Stimulated activated CD8-positive, alpha-beta memory T cell treated with anti-CD3 and anti-CD28 coated beads, Interleukin-4, amount 100 ng/mL, for 4 hours (primary cell): ENCODE measurements at places on chromosomes 7 and 10.

DNA sequence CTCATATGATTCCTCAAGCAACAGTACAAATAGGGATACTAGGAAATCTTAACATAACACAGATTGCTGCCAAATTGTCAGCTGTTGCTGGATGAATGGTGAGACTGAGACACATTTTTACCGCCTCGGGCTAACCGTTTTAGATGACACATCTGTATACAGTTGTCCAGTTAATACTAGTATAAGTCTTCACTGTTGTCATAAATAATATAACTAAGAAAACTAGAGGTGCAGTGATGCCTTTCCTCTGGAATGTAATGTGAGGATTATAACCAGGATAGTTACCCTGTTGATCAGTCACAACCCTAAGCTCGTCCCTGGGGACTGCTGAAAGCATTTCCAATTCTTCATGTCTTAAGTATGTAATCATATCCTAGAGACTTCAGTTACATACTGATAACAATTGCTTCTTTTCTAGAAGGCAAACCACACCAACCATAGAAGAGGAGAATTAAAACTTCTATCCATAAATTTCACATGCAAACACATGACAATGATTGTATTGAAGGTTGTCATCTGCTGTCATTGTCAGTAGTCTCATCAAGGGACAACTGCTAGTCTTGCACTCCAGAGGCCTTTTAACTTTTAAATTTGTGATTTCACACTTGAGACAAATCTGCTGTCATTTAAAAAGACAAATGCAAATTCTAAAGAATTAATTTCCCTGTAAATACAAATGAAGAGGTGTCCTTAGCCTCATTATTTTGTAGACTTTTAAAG, 100.4 kb upstream of the SEMA3D start:
- DNase-seq, result no peak

GRCh38 chr7:15967551-15967950, 281.1 kb upstream of the MEOX2 start:
- no peak for DNase-seq

GRCh38 chr7:147498081-147498480, 1092.5 kb upstream of the C7orf33 start:
- no peak for DNase-seq

GRCh38 chr10:132909491-132910071, 32.8 kb downstream of the CFAP46 start:
- no peak for DNase-seq

DNA sequence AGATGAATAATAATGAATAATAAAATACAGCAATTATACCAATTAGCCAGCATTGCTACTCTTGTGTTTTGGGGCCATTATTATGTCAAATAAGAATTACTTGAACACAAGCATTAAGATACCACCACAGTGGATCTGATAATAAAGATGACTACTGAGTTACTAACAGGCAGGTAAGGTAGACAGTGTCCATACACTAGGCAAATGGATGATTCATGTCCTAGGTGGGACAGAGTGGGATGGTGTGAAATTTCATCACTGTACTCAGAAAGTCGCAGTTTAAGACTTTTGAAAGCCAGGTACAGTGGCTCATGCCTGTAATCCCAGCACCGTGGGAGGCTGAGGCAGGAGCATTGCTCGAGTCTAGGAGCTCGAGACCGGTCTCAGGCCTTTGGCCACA, 8.7 kb upstream of the UNC5B start:
- no peak for DNase-seq

- DNase-seq, result no peak
Observed at GRCh38 chr10:125009661-125010161, 67.8 kb downstream of the ZRANB1 start.

DNA sequence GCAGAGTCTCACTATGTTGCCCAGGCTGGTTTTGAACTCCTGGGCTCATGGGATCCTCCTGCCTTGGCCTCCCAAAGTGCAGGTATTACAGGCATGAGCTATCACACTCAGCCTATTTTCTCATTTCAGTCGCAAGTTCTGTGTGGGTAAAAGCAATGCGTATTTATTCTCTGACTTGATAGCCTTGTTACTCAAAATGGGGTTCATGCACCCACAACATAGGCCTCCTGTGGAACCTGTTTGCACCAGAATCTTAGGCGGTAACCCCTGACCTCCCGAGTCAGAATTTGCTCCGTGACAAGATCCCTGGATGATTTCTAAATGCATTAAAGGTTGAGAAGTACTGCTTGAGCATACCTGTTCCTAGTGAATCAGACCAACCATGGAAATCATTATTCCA, 7.3 kb downstream of the IL2RA start:
- DNase-seq, result no peak

GRCh38 chr10:113021268-113022040, 71.4 kb downstream of the TCF7L2 start:
- no peak for DNase-seq

DNA sequence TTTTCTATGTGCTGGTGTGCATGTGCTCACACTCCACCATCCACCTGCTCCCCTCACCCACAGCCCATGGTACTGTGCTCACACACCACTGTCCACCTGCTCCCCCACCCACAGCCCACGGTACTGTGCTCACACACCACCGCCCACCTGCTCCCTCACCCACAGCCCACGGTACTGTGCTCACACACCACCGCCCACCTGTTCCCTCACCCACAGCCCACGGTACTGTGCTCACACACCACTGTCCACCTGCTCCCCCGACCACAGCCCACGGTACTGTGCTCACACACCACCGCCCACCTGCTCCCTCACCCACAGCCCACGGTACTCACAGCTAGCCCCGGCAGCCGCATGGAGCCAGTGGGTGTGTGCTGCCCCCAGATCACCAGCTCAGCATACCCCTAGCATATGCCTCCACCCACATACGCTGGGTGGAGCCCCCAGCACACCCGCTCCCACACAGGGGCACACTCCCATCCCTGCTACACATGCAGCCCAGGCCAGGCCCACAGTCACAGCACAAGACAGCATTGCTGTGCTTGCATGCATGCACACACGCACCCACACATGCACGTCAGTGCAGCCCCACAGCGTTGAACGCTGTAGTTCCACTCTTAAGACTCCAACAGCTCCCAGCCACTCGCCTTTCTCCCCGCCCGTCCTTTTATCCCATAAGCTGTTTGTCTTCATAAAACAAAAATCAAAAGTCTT, 62.0 kb downstream of the PAX2 start:
- no peak for DNase-seq

DNA sequence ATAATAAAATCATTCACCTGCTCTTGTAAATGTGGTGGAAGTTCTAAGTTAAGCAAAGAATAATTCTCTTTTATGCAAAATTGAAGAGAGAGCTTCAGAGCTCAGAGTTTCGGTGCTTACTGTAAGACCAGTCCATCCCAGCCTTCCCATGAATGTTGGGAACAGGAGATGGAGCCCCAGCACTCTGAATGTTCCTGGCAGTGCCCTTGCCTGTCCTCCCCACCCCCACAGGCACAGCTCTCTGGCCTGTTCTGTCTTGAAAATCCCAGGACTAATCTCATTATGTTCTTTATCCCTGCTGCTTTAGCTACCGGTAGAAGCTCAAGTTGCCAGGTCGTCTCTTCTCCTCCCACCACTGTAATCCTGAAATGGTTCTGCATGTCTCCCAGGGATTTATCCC, 29.1 kb upstream of the LHFPL3 start:
- DNase-seq, result no peak

DNA sequence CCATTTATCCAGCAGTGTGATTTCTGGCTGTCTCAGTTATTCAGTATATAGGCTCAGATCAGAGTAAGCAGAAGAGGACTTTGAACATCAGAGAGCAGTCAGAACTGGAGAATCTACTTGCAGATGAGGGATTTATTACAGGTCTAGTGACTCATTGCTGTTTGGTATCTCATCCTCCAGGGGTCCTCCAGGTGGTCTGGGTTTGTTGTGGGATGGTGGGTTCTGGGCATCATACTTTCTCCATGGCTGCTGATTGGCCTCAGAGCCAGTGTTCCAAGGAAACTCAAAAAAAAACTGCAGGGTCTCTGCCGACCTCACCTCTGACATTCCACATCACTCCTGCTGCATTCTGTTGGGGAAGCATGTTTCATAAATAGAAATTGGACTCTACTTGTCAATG, 214.8 kb downstream of the CNTNAP2 start:
- no peak for DNase-seq

DNA sequence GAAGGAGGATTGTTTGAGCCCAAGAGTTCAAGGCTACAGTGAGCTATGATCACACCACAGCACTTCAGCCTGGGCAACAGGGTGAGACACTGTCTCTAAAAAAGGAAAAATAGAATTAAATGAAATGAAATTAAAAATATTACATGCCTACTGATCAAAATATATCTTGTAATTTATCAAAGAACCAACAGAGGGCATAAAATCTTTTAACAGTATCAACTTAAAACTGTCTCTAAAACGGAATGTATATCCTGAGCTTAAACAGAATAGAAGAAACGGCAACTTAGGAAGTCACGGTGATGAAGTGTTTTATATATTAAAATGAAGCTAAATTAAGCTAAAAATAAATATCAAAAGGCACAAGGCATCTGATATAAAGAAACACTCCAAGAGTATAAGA, 78.8 kb downstream of the MTPAP start:
- no peak for DNase-seq

DNA sequence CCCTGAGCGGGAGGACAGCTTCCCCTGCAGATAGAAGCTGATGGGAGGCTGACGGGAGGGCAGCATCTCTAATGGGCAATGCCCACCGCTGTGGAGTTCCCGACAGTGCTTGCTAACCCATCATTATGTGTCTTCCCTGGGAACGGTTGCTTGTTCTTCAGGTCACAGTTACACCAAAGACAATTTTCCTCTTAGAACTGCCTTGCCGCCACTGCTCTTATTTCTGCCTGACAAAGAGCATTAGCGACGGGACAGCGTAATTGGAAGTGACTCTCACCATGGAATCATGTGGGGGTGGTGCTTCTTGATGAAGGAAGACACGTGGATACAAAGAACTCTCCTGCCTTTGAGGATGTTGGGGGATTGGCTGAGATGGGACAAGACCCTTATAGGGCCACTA, 81.3 kb upstream of the NPS start:
- no peak for DNase-seq

DNA sequence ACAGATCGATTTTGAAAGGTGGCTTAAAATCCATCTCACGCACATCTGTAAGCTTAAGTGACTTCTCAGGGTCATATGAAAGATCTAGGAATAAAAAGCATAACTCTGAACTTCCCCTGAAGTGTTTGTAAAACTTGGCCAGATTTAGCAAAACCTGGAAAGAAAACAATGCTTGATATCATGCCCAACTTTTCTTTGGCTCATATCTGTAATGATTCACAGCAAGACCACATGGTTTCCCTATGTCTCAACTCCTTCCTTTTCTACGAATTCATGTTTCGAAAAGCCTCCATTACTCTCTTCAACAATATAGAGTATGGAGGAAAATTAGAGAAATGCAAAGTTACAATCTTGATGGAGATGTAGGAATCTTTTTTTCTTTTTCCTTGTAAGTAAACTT, 20.1 kb upstream of the CABCOCO1 start:
- no peak for DNase-seq

DNA sequence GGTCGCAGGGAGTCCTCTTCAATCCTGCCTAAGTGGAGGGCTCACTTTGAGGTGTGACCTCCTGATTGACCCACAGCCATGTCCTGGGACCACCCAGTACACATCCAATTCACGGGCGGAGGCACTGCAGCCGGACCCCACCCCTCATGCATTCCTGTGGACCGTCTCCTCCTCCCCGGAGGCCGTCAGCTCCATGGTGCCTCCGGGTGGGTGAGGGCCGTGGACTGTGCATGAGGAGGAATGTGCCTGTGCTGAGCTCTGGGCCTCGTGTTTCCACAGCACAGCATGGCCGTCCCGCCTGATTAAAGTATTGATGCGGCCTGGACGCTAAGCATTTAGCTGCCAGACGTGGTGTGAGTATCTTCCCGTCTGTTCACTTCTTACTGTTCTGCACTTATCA, 52.8 kb downstream of the CFAP46 start:
- DNase-seq, result no peak

GRCh38 chr10:47159361-47160260, 140.4 kb upstream of the GDF10 start:
- DNase-seq, result no peak

DNA sequence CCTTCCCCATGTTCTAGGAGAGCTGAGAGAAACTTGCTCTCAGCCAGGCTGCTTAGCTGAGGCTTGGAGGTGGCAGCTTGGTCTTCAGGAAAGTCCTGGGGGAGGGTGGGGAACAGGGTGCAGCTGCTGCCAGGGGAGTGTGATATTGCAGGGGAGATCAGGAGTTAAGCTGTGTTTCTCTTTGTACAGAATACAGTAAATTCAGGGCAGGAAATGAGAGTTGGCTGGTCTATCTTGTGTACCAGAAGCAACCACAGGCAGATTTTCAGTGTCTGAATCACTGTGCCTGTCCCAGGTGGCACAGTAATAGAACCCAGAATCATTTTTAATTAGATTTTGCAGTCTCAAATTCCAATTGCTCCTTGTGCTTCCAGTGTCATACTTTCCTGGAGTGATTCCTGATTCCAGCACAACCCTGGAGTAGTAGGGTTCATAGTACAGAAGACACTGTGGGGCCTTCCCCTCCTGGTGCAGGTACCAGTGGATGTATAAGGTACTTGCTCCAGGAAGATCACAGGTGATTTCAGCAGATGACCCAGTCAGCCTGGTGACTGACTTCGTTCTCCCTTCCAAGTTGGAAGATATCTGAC, 94.0 kb upstream of the TARP start:
- DNase-seq, result no peak

- DNase-seq, result no peak
Observed at GRCh38 chr7:116561697-116562483, 37.1 kb downstream of the CAV1 start.

DNA sequence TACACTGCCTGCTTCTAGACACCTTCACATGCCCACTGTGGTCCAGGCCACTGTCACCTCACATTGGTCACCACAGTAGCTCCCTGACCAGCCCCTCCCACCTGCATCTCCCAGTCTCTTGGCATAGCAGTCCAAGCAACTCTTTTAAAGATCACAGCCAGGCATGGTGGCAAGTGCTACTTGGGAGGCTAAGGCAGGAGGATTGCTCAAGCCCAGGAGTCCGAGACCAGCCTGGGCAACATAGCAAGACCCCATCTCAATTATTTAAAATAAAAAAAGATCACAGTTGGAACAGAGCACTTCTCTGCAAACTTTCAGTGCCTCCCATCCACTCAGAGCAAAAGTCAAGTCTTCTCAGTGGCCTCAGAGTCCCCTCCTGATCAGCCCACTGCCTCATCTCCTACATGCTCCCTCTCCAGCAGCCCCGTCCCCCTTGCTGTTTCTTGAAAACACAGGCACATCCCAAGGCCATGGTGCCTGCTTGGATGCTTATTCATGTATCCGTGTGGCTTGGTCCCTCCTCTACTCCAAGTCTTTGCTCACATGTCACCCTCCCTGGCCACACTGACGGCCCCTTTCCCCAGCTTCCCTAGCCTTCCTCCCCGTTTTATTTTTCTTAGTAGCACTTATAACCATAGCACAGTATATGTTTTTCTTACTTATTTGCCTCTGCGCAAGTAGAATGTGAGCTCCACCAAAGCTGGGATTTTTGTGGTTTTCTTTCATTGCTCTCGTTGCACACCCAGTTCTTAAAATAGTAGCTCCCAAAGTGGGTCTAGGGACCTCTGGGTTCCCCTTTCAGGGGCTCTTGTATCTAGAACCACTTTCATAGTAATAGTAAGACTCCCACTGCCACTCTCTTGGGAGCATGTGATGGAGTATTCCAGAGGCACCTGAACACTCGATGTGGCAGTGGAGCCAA, 19.5 kb downstream of the TSPAN15 start:
- no peak for DNase-seq
